H1 (cell line): ENCODE measurements at places on chromosomes 11 and 22.

DNA sequence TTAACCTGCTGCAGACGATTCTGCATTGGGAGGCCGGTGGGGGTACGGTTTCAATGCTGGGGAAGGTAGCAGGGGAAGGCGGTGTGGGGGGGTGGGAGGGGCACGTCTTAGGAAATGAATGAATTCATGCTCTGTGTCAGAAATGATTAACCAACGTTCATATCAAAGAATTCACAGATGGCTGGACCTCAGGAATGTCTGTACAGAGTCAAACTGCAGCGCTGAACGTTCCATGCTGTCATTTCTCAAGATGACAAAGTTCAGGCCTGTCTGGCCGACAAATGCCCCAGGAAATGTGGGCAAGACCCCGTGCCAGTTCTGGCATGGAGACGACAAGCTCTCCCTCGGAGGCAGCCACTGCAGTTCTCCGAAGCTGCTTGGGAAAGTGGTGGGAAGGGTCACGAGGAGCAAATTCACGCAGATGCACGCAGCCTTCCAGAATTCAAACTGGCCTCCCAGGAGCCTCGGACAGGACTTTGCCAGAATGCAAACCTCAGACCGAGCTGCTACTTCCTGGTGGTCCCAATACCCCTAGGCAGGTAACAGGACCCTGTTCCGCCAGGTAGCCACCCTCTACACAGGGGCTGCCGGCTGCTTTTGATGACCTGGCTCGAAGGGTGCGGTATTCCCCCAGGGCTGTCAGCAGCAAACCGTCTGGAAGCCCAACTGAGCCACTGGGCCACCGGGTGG lies 81.5 kb downstream of the TRMU start:
- DNase-seq = no peak

- no peak for DNase-seq
Measured at GRCh38 chr11:43689167-43689566, 8.6 kb downstream of the HSD17B12 start.

DNA sequence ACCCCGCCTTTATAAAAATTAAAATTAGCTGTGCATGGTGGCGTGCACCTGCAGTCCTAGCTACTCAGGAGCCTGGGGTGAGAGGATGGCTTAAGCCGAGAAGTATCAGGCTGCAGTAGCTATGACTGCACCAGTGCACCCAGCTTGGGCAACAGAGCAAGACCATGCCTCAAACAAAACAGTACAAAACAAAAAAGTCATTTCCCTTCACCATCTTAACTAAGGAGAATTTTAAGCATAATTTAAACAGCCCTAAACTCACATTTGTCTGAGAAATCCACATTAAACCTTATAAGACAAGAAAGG lies 23.3 kb upstream of the TFIP11 start:
- DNase-seq = no peak

GRCh38 chr11:129109701-129110100 lies 82.4 kb downstream of the ARHGAP32 start:
- DNase-seq = no peak

- no peak for DNase-seq
Measured at GRCh38 chr11:96044747-96045146, 120.8 kb upstream of the MTMR2 start.

DNA sequence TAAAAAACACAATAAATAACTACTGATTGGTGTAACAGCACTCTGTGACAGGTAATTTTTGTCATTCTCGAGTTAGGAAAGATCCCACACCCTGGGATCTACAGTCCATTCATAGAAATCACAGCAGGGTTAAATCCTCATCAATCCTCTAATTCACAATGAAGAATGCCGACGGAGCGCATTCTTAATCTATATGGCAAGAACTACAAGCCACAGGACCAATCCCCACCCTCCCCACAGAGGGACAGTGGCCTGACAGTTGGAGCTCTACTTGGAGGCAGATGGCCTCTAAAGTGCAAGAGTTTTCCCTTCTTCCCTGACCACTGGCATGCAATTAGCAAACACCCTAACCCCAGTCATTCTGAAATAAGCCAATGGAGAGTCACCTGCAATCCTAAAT lies 34.2 kb downstream of the TCF20 start:
- no peak for DNase-seq

GRCh38 chr11:87736928-87737327 lies 438.3 kb downstream of the RAB38 start:
- DNase-seq = no peak

- DNase-seq = no peak
Measured at GRCh38 chr11:44575288-44575672, 9.8 kb downstream of the CD82 start.

DNA sequence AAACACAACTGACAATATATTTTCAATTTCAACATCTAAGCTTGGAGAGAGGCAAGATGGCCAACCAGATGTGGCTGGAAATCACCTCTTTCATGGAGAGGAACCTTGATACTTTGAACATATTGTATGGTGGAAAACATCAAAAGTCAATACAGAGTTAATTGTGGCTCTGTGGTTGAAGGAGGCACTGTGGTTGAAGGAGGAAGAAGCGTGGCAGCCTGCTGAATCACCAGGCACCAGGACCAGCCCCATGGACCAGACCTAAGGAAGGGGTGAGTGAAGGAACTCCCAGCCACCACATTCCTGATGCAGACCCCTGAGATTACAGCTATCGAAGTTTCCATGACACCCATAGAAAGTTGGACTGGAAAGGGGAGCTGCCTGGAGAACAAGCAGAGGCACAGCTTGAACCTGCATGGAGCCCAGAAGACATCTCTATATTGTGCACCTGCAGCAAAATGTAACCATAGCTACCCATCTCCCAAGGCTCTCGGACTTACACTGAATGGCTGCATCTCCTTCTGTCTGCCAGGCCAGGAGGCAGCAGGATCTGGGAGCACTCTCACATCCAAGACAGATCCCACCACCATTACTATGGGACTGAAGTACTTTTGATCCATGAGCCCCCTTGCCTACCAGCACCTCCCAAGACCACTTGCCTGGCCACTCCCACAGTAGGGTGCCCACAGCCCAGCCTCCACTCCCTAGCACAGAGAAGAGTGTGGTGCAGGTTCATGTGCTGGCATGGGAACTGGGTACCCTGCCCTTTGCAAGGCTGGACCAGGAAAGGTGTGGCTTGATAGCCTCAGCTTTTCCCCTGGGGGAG lies 79.8 kb upstream of the SC5D start:
- DNase-seq = peak; percentile 10

DNA sequence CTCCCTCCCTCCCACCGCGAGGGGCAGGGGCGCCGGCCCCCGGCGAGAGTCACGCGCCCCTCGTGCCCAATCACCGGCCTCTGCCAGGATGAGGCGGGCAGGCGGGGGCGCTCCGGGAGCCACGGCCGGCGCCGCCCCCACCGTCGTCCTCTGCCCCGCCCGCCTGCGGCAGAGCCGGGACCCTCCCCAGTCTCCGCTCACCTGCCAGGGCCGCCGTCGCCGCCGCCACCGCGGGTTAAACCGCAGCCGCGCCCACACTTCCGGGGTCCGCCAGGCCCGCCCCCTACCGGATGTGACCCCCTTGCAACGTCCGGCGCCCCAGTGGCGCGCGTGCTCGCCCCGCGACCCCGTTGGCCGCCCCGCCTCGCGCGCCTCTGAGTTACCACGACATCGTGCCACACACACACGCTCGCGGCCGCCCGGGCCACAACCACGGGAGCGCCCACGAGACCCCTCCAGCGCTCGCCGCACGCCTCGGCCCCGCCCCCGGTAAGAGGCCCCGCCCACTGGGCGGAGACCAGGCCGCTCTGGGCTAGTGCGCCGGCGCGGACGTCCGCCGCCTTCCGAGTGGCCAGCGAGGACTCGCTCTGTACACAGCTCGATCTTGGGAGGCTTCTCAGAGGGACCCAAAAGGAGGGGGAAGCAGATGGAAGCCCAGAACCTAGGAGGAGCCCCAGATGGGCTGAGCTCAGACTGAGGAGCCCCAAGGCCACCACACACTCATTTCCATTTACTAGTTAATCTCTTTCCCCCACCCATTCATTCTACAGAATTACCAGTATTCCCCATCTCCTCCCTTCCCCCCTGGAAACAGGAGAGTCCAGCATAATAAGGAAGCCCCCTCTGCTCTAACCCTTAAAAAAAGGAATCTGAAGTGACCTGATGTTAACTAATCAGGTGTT lies at the start of gene VPS37C:
TSS of gene VPS37C (minus strand) at position 237 of the 902 bp plus-strand sequence. CDS start 22,597 bp downstream, outside the sequence.
- DNase-seq = peak; percentile 44

GRCh38 chr11:105699203-105699602 lies 89.3 kb downstream of the GRIA4 start:
- no peak for DNase-seq

GRCh38 chr22:36103891-36104290 lies 56.7 kb downstream of the APOL3 start:
- no peak for DNase-seq
